CD4-positive, alpha-beta T cell treated with Interferon alpha-2 for 1 hour (primary cell): ENCODE measurements at places on chromosomes 16 and 17.
A peak's percentile ranks its signal among the peaks of the same experiment; 100 is the strongest.

DNA sequence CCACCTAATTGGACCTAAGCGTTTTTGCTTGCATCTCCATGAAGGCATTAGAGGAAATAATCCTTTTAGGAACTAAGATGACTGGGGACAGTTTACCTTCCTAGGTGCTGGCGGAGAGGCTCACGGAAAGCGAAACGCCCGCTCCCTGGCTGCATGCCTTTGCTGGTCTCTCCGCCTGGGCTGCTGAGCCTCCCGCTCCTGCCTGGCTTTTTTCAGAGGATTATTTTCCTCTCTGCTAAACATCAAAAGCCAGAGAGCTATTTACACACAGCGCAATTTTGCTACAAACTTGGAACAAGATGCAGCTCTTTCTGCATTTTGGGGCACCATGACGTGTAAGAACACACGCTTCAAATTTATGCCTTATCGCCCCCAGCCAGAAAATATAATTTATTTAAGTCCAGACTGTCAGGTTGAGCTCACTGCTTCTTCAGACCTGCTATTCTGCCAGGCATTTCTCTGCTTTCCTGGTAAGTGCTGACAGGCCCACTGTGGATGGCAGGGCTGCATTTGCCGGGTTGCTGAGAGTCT lies 124.4 kb downstream of the SPACA3 start:
- no peak for DNase-seq

GRCh38 chr16:52577130-52577706 lies 30.3 kb upstream of the TOX3 start:
- no peak for DNase-seq

DNA sequence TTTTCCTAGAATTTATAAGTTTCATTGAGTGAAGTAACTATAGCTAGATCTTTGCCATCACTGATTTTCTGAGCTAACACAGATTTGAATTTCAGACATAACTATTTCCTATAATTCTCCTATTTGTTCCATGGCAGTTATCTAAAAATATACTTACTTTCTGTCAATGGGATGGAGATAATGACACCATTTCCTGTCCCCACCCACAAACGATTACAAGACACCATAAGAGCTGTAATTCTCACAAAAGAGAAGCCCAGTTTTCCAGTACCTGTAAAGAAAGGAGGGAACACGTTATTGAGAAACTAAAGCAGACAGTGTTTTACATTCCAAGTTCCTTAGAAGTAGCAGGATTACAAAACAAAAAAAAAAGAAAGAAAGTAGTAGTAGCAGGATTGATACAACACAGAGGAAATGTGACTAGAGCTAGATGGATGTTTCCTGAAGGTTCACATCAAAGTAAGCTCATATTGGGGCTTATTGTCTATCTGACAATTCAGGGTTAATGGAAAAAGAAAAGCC lies 110.9 kb upstream of the TOB1 start:
- DNase-seq = no peak

- peak; percentile 49 for DNase-seq
These were observed 4.0 kb upstream of the RPL38 start for GRCh38 chr17:74199306-74200092.

GRCh38 chr16:88697116-88697830 lies 8.9 kb downstream of the RNF166 start:
- DNase-seq = no peak

GRCh38 chr16:57102888-57103851 lies 10.8 kb downstream of the CPNE2 start:
- no peak for DNase-seq

GRCh38 chr17:42591411-42591810 lies 13.9 kb upstream of the PSMC3IP start:
- no peak for DNase-seq

GRCh38 chr16:47480410-47480809 lies 19.3 kb downstream of the PHKB start:
- DNase-seq = no peak

GRCh38 chr17:75065562-75066151 lies 18.6 kb downstream of the KCTD2 start:
- DNase-seq = no peak

DNA sequence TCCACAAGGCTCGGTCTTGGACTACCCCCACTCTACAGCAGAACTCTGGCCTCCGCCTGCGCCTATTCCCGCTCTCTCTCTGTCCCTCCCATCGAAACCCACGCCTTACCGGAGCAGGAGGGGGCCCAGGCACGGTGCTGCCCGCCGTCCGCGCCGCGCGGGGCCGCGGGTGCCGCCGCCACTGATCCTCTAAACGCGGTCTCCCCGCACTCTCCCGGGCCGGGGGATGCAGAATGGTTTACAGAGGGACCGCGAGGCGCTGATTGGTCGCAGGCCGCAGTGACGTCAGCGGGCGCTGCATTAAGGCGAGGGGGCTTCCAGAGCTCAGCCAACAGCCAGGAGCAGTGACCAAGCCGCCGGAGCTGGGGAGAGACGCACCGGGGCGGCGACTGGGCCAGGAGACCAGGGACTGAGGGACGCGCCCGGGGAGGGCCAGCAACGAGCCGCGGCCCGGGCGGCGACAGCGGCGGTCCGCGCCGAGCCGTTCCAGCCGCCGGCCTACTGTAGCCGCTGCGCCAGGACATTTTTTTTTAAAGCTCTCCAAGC lies 747 bp upstream of the LHX1 start:
- no peak for DNase-seq

DNA sequence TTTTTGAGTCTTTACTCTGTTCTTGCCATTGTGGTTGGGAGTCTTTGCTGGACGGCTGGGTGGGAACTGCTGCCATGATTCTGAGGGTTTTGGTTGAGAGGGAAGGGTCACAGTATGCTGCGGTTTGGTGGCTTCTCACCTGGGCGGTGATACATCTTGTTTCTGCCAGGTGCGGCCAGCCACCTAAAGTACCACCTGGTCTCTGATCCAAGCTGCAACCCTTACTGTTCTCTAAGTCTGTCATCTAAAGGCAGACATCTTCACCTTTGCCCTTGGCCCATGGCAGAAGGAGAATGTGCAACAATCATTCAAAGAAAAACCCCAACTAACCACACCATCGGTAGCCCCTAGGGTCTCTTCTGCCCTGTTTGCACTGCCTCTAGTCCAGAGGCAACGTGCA lies 19.6 kb upstream of the MPO start:
- DNase-seq = no peak

- DNase-seq = no peak
These were observed 1.4 kb downstream of the PYDC1 start for GRCh38 chr16:31215287-31216162.

- no peak for DNase-seq
These were observed 119.0 kb upstream of the EEF2KMT start for GRCh38 chr16:5216441-5217080.

DNA sequence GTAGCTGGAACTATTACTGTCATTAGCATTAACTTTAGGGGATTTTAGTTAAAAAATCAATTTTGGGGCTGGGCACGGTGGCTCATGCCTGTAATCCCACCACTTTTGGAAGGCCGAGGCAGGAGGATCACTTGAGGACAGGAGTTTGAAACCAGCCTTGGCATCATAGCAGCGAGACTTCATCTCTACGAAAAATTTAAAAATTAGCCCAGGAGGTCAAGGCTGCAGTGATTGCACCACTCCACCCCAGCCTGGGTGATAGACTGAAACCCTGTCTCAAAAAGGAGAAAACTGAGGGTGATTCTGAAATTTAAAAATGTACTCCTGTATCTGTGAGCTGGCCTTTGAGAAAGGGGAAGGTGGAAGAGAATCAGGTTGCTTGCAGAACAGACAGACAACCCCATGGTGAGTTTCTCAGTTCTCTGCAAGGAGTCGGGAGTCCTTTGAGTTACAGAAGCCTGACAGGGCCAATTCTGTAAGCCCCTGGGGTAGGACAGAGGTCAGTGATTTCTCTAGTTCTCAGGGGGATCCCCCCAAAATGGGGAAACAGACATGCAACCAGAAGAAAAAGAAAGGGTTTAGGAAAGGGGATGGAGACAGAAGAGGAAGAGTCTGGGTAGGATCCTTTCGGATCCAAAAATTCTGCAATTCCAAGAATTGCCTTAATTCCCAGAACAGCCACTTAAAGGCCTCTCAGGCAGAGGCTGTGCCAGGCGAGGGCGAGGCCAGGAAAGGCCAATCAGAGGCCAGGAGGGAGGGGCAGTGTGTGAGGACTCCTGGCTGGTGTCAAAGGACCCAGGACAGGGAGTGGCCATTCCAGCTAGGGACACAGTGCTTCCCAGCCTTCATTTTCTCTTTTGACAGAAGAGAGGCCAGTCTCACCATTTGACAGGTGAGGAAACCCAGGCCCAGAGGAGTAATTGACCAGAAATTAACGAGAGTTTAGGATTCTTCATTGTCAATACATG lies 6.7 kb downstream of the NUPR1 start:
- no peak for DNase-seq

DNA sequence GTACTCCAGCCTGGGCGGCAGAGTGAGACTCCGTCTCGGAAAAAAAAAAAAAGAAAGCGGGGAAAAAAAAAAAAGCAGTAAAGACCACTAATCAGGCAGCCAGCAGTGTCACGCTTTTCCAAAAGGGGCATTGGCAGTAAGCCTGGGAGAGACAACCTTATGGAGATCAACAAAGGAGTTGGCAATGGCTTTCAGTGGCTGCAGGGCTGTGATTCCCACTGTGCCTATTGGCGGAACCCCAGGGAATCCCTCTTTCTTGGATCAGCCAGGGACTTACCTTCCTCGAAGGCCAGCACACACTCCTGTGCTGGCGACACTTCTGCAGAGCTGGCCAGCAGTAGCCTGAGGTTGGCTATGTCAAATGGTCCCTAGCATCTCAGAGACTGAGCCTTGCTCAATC lies 43.2 kb upstream of the ZFHX3 start:
- no peak for DNase-seq

GRCh38 chr17:40023590-40024292 lies 8.5 kb downstream of the CSF3 start:
- DNase-seq = no peak

GRCh38 chr17:34553907-34554306 lies 25.5 kb upstream of the TMEM132E start:
- no peak for DNase-seq

GRCh38 chr16:12113523-12114345 lies 137.2 kb downstream of the SNX29 start:
- DNase-seq = no peak

GRCh38 chr17:16652252-16652651 lies 1.4 kb downstream of the ZNF624 start:
- no peak for DNase-seq

DNA sequence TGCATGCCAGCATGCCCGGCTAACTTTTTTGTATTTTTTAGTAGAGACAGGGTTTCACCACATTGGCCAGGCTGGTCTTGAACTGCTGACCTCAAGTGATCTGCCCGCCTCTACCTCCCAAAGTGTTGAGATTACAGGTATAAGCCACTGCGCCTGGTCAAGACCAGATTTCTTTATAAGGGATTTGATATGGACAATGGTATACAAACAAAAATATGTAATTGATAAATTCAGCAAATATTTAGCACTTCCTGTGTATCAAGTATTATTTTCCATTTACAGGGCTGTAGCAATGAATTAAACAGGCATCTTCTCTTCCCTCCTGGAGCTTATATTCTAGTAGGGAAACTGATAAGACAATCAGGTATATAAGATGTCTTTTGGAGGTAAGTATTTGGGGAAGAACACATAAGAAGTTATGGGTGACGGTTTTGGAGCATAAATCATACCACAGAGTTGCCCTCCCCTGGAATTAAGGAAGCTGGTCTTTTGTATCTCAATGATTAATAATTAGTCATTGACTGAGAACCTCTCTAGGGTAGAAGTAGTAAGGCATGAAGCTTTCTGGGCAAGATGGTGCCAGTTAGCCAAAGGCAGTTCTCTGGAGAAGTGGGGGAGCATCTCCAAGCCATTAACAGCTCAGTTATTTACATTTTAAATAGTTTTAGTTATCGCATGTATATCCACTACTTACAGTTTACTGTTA lies 35.8 kb downstream of the TANC2 start:
- no peak for DNase-seq

- DNase-seq = no peak
These were observed 17.0 kb downstream of the MYL4 start for GRCh38 chr17:47225911-47226688.

DNA sequence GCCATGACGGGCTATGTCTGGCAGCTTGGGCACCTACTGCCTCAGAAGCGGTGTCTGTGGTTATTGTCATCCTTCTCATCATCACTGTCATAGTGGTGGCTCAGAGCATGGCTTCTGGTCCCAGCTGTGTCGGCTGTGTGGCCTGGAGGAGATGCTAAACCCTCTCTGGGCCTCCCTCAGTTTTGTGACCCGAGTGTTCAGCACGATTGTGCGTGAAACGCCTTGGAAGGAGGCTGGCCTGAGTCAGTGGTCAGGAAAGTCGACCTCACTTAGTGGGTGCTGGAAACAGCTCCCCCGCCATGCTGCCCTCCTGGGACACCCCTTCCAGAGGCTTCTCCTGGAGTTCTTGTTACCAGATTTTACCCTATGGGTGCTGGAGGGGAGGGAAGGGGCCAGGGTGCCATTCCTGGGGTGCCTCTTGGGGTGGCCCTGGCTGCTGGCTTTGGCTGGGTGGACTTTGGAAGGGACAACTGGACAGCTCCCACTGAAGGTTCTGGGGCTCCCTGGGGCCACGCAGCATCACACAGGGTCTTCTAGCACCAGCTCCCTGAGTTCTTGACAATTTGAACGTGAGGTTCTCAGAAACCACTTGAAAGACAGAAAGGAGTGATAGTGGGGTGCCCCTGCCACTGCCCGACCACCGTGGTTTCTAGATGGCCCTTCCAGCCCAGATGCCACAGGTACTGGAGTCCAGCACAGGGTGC lies 226.5 kb upstream of the GSE1 start:
- no peak for DNase-seq

- peak; percentile 77 for DNase-seq
These were observed at the start of gene SMIM5 for GRCh38 chr17:75632863-75633485. Gene SMIM5, plus strand, starts transcription at chr17:75633434. Its CDS starts 6,768 bp downstream, at chr17:75640202.

DNA sequence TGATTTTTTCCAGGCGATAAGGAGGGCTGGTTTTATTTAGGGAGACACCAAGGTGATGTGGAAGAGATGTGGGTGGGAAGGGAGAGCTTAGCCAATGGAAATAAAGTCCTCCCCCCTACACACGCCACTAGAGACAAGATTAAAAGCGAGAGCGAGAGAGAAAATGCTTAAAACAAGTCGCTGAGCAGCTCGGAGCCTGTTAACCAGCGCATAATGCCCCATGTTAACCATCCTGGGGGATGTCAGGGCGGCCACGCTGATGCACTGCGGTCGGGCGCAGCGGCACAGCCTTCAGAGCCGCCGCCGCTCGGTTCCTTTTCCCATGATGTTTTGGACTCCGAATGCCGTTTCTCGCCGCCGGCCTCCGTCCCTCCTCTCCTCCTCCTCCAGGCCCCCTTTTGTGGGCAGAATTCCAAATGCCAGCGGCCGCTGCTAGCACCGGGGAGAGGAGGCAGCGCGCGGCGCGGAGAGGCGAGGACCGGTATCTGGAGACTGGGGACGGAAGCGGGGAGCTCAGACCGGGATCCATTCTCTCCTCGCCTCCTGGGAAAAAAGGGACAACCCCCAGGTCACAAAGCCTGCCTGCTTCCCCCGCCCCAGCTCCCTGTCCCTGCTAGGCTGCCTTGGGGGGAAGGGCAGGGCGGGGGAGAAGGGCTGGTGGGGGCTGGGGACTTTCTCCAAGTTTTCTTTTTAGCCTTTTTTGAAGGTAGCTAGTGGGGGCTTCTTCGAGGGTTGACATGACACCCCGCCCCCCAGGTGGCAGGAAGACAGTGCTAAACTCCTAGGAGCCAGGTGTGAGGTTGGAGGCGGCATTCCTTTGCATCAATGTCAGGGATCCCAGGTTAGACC lies 98.1 kb upstream of the CCL2 start:
- no peak for DNase-seq

GRCh38 chr16:78396673-78397072 lies 297.2 kb downstream of the WWOX start:
- DNase-seq = no peak
